AG10803 (cell line): ENCODE measurements at places on chromosomes 16 and 17.

- DNase-seq = no peak
Observed at GRCh38 chr17:78774956-78775571, 7.0 kb downstream of the CYTH1 start.

GRCh38 chr16:56716761-56717160, 13.2 kb upstream of the NUP93 start:
- no peak for DNase-seq

GRCh38 chr16:20409398-20410120, at the start of gene ACSM5:
ACSM5 (plus strand) TSS chr16:20409534; CDS start chr16:20411485, 1,951 bp downstream.
- no peak for DNase-seq

- peak; percentile 27 for DNase-seq
Observed at GRCh38 chr16:84507011-84507982, 2.8 kb upstream of the MEAK7 start.

- peak; percentile 61 for DNase-seq
Observed at GRCh38 chr16:55642611-55643010, 13.2 kb upstream of the SLC6A2 start.
